CD4-positive, alpha-beta T cell treated with Interleukin-12 subunit alpha and Interleukin-12 subunit beta, for 1 hour (primary cell): ENCODE measurements at places on chromosomes 1 and 21.
A peak's percentile ranks its signal among the peaks of the same experiment; 100 is the strongest.

DNA sequence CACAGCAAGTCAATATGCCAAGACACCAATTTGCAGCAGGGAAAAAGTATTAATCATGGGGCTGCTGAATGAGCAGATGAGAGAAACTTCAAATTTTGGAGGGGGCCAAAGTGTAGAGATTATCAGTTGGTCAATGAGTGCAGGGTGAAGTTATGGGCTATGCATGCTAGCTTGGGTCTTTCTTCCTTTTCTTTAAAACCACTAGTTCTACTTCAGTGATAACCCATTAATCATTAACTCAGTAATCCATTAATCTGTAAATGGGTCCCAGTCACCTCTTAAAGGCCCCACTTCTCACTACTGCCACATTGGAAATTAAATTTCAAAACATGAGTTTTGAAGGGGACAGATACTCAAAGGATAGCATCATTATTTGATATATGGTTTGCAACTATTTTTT lies 688.6 kb upstream of the ADGRL4 start:
- no peak for DNase-seq

DNA sequence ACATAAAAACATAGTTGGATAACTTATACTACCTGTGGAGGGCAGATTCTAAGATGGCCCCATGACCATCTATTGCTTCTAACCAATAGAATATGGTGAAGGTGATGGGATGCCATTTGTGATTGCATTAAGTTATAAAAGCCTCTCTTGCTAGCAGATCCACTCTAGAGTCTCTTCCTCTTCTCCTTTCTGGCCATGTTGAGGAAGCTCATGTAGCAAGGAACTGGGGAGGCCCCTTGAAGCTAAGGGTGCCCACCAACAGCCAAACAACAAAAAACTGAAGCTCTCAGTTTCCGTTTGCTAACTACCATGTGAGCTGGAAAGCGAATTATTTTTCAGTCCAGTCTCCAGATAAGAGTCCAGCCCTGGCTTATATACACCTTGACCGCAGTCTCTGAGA lies 16.0 kb upstream of the AGO1 start:
- DNase-seq, result no peak

DNA sequence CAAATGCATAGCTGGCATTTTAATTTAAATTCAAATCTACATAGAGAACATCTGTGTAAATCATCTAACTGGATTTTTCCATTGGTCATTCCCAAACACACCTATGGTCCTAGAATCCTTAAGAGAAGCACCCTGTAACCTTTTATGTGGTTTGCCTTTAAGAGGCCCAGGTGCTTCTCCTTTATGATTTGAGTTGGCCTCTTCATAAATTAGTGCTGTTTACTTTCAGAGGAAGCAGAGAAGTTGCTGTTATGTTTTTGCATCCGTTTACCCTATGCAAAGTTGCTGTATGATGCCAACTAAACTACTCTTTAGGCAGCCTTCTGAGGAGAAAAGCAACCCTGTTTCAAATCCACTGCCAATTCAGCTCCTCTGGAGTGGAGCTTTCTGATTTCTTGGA lies 193.8 kb downstream of the HS2ST1 start:
- DNase-seq, result no peak

GRCh38 chr1:150268705-150269403 lies at the start of gene APH1A:
TSS of gene APH1A (minus strand) at chr1:150269016. CDS start at chr1:150268810, 206 bp downstream.
- peak; percentile 94 for DNase-seq

- no peak for DNase-seq
These were observed 41.4 kb downstream of the CDC7 start for GRCh38 chr1:91541918-91542533.

GRCh38 chr1:184910691-184911091 lies 63.6 kb downstream of the NIBAN1 start:
- DNase-seq, result no peak

DNA sequence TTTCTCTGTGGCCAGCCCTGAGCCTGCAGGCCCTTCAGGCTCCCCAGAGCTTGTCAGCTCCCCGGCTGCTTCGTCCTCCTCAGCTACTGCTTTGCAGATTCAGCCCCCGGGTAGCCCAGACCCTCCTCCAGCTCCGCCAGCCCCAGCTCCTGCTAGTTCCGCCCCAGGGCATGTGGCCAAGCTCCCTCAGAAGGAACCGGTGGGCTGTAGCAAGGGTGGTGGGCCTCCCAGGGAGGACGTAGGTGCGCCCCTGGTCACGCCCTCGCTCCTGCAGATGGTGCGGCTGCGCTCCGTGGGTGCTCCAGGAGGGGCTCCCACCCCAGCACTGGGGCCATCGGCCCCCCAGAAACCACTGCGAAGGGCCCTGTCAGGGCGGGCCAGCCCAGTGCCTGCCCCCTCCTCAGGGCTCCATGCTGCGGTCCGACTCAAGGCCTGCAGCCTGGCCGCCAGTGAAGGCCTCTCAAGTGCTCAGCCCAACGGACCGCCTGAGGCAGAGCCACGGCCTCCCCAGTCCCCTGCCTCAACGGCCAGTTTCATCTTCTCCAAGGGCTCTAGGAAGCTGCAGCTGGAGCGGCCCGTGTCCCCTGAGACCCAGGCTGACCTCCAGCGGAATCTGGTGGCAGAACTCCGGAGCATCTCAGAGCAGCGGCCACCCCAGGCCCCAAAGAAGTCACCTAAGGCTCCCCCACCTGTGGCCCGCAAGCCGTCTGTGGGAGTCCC lies 45.4 kb downstream of the YARS1 start:
- no peak for DNase-seq

GRCh38 chr1:222877854-222878253 lies 63.0 kb downstream of the DISP1 start:
- no peak for DNase-seq

- no peak for DNase-seq
These were observed 69.7 kb upstream of the PDE9A start for GRCh38 chr21:42583477-42584295.

DNA sequence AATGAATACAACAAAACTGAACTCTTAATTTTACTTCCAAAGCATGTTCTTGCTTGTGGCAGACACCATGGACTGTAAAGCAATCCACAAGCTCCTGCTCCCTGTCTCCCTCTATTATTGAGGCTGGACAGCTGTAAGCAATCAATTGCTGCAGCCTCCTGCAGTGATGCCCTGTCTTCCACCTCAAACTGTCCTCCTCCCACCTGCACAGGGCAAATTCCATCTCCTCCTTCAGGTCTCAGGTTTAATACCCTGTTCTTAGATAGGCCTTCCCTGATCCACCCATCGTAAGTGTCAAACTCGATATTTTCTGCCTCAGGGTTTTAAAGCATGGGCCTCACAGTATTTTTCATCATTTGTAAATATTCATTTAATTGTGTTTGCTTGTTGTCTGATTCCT lies 81.8 kb downstream of the LYST start:
- DNase-seq, result no peak

DNA sequence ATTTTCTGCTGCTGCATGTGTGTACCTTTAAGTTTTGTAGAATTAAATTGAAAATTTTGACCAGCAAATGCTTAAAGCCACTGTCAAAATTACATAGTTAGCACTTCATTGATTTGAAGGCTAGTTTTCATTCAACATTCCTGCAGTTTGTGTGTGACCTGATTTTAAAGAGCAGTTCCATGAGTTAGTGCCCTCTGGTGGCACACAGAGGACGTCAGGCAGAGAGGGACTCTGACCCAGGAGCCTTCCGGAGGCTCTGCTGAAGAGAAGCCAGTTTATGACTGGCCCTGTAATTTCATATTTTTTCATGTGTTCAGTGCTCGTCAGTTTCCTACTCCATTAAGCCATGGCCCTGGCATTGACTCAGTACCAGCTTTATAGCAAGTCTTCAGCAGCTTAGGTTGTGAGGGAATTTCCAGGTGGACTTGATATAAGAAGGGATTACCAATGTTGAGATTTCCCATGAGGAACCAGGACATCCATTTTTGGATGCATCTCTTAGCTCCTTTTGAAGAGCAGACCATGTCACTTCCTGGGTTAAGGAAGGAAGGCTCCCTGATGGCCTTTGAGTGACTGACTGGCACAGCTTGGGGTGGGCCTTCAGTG lies 104.7 kb downstream of the CAMTA1 start:
- DNase-seq, result peak; percentile 46

DNA sequence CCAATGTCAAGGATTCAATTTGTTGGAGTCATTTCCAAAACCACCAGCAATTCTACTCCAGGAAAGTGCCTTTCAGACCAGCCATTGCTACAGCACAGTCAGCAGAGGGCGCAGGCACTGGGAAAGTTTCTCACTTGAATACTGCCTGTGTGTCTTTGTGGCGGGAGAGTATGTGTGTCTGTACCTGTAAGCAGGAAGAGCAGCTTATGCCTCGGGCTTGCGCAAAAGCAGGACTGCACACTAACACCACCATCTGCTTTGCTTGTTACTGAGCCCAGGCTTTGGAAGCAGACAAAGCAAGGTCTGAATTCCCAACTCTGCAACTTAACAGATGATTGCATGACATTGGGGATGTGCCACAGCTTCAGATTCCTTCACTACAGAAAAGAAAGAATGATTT lies 7.0 kb upstream of the CTSE start:
- DNase-seq, result peak; percentile 65

DNA sequence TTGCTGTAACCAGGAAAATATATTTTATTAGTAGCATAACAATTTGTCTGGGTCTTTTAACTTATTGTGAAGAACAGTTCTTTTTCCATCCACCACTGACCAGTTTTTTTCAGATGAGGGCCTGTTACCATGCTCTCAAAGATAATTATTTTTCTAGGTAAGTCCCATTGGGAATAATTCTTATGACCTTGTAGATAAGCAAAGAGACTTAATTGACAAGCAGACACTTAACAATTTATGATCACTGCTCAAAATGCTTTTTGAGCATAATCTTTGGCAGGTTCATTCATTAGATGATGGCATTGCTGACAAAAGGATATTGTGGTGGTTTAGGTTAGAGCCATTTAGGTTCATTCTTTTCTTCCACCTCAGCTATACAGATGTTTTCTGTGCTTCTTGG lies 6.6 kb downstream of the SNX27 start:
- DNase-seq, result no peak

GRCh38 chr21:37273440-37273839 lies 6.3 kb upstream of the VPS26C start:
- DNase-seq, result no peak

DNA sequence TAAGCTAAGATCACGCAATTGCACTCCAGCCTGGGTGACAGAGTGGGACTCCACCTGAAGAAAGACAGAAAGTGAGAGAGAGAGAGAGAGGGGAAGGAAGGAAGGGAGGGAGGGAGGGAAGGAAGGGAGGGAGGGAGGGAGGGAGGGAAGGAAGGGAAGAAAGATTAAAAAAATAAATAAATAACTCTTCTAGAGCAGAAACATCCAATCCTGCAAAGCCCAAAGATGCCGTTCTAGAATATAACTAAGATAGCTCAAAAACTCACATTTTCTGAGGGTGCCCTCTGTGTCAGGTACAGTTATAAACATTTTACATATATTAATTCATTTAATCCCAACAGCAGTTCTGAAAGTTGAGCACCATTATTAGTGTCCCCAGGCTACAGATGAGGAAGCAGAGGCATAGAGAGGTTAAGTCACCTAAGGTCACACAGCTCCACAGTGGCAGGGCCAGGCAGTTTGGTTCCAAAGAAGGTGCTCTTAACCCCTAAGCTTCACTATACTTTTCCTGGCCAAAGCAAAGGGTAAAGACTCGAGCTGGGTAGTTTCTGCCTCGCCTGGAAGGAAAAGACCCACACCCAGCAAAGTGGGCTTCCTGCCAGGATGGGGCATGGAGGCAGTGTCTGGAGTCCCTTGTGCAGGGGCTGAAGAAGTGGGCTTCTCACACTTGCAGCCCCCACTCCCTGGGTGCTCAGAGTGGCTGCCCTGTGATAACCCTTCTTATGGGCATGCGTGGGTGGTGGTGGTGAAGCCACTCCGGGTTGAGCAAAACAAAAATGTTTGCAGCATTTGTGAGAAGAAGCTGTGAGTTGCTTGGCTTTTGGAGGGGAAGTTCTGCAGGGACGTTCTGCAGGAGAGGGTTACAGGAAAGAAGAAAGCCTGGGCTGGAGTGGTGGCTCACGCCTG lies 7.9 kb upstream of the PIK3CD start:
- DNase-seq, result no peak

GRCh38 chr1:24294228-24294672 lies 24.9 kb upstream of the GRHL3 start:
- DNase-seq, result no peak

- DNase-seq, result no peak
These were observed 111.4 kb downstream of the KCND3 start for GRCh38 chr1:111878091-111878490.

DNA sequence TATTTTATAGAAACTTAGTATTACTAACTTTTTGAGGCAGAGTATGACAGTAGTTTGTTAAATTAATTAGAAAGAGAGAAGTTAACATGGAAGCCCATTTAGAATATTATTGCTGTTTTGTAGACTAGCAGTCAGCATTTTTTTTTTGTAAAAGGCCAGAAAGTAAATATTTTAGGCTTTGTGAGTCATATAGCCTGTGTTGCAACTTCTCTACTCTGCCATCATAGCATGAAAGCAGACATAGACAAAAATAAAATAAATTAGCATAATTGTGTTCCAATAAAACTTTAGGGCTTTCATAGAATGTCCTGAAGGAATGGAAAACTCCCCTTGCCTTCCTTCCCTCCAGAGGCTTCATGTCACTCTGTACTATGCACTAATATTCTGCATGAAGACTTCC lies 12.3 kb upstream of the RGS4 start:
- DNase-seq, result no peak

GRCh38 chr1:45796946-45797345 lies 6.5 kb upstream of the MAST2 start:
- no peak for DNase-seq
